ENCODE measurements at places on chromosomes 16 and 17.

- no peak for DNase-seq
Measured at GRCh38 chr17:56678249-56679114, 85.0 kb downstream of the NOG start.

GRCh38 chr17:31629696-31630470 is 229.2 kb downstream of the COPRS start:
- peak; percentile 74 for DNase-seq

GRCh38 chr16:14958323-14958600 is 16.6 kb upstream of the PDXDC1 start:
- DNase-seq: no peak

GRCh38 chr16:11112723-11113348 is 143.2 kb downstream of the SOCS1 start:
- DNase-seq: no peak

DNA sequence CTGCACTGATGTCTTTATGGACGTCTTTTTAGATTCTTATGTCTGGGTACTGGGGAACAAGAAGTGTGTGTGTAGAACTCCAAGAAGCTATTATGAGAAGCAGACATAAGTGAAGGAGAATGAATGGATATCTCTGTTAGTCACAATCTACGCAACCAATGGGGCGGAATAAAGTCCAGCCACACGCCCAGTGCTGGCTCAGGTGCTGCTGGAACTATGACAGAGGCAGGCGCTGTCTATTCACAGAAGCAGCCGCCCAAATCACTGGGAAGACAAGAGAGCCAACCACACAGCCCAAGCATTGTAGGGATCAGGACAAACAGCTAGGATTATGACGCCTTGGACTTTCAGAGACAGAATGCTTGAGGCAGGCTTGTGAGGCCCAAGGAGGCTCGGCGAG is 43.9 kb upstream of the ICAM2 start:
- DNase-seq: no peak

- DNase-seq: peak; percentile 81
Measured at GRCh38 chr17:19327031-19327783, 35.3 kb downstream of the B9D1 start.

DNA sequence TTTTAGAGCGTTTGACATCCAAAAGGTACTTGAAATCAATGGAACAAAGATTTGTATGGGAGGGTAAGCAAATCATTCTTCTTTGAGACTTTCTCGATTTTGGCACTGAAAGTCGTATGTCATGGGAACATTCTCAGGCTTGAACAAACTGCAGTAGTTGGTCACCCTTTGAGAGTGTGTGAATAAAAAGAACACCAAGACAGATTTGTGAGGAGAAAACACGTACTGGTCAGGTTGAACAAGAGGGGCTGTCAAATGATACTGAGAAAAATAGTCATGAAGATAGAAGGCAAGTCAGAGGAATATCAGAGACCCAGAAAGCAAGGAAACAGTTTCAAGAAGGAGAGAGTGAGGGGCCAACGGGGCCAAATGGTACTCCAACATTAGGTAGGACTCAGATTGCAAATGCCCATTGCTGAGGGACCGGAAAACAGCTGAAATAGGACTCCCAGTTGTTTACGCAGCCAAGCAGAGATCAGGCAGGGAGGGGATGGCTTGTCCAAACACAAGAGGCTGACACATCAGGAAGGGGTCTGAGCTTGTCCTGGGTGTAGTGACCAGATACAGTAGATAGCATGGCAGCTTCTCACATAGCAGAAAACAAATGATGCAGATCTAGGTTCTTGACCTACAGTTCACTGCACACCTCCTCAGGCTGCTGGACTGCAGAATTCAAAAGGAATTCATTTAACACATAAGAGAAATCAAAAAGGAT is 74.5 kb upstream of the MYOCD start:
- peak; percentile 26 for DNase-seq

DNA sequence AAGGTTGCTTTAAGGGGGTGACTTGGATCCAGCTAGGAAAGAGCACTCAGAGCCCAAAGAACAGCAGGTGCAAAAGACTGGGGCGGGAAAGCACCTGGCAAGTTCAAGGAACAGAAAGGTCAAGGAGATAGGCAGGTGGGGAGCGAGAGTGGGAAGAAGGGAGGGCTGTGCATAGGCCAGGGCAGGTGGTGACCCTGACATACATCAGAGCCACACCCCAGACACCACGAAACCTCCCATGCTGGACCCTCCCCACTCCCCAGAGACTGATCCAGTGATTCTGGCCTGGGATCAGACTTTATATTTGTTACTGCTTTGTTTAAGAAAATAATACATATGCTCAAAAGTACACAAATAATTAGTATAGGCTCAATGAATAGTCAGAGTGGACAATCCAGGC is 48.5 kb upstream of the RBFOX3 start:
- DNase-seq: no peak

- DNase-seq: no peak
Measured at GRCh38 chr16:88730632-88731607, 24.6 kb downstream of the CTU2 start.

DNA sequence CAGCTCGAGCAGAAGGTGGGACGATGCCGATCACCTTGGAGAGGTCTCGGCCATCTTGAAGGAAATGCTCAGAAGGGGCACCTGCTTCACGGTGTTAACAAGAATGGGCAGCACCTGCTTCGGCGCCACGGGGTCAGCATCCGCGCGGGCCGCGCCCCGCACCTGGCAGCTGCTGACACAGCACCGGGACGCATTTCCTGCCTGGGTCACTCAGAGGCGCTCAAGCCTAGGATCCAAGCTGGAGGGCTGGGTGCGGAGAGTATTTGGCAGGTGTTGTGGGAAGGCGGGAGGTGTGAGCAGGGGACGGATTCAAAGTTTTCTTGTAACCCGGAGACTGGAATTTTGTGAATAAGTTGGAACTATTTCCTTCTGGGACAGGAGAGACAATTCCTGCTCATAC is 39.3 kb upstream of the AKTIP start:
- DNase-seq: no peak

DNA sequence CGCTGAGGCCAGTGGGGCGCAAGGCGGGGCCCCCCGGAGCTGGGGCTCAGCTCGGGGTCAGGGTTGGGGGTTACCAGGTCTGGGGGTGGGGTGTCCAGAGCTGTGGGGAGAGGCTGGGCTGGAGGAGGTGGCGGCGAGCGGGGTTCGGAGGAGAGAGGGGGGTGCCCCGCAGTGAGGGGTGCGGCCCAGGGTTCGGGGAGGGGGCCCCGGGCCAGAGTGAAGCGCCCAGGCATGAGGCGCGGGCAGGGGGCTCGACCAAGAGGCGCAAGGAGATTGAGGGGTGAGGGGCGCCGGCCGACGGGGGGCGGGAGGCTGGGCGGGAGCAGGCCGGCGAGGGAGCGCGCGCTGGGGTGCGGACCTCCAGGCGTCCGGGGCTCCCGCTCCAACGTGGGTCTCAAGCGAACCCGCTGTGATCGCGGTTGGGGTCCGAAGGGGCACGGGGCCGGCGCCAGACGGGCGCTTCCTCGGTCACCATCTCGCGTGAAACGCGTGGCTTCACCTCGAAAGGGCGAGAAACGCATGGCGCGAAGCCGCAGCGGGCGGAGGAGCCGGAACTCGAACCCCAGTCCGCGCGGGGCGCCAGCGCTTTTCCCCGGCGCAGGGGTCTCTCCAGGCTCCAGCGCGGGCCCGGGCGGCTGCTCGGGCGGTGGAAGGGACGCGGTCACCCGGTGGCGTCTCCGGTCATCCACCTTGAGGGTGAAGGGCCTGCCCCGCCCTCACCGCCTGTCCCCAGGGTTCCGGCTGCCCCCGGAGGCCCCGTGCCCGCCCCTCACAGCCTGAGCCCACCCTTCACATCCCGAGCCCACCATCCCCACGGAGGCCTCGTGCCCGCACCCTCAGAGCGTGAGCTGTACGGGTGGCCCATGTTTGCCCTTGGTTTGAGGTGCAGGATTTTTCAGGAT is 846 bp downstream of the CPNE7 start:
- no peak for DNase-seq

DNA sequence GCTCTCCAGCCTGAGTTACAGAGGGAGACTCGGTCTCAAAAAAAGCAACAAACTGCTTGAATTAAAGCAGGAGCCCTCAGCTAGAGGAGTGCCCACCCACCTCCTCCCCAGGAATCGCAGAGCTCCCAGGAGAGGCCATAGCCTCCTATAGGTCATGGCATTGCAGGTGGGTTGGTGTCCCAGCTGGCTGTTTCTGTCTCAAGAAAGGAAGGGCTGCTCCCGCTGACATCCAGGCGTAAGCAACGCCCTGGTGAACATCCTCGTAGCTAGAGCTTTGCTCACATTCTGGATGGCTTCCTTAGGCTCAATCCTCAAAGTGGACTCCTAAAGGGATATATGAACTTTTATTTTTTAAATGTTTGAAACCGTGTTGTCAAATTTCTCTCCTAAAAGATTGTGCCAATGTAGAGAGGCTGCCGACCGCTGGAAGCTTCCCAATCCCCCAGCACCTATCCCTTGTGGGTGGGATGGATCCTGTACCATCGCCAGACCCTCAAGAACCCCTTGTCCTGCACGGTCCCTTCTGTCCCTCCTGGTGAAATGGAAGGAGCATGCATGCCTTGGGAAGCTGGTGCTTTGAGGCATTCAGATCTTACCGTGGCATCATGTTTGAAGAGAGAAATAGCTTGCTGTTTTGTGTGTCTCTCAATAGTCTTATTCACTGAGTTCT is 5.9 kb downstream of the NLRC5 start:
- DNase-seq: no peak

DNA sequence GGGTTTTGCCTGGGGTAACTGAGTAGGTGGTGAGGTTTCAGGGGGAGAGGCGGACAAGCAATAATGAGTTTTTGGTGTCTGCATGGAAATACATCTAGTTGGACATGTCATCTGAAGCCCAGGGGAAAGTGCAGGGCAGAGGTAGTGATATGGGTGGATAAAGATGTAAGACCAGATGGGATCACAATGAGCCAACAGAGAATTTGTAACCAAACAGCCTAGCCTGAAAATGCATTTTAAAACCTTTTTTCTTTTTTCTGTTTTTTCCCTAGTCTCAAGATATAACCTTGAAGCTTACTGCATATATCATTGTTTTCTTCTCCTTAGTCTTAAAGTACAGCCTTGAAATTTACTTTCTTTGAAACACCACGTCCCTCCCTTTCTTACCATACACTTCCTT is 3.7 kb upstream of the ZNF19 start:
- DNase-seq: no peak

DNA sequence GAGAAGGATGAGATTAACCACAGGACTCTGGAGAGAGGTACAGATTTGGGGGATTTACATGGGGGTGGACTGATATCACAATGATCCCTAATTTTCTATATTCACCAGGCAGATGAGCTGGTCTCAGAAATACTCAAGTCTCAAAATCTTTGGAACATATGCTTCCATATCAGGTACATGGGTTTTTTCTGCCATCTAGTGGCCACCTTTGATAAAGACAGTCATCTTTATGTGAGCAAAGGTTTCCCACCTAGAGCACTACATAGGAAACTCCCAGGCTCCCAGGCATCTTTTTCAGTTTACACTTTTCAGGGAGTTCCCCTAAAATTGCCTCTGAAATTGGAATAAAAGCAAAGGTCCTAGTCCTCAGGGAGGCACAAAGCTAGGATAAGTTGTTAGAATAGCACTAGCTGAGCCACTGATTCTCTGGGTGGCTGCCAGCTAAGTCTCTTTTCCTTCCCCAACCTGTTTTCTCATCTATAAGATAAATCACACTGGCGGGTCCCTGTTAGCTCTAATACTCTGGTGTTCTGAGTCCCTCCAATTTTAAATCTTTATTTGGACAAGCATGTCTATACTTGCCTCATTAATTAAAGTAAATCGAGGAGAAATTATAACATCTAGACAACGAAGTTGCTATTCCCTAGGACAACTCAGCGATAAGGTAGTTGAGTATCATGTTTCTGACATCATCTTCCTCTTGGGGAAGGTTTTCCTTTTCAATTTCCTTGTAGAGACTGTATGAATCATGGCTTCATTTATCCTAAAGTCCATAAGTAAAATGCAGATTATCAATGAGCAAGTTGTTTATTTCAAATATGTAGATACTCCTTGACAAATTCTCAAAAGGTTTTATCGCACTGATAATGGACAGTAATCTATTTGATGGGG is 19.0 kb upstream of the MON1B start:
- DNase-seq: peak; percentile 78

DNA sequence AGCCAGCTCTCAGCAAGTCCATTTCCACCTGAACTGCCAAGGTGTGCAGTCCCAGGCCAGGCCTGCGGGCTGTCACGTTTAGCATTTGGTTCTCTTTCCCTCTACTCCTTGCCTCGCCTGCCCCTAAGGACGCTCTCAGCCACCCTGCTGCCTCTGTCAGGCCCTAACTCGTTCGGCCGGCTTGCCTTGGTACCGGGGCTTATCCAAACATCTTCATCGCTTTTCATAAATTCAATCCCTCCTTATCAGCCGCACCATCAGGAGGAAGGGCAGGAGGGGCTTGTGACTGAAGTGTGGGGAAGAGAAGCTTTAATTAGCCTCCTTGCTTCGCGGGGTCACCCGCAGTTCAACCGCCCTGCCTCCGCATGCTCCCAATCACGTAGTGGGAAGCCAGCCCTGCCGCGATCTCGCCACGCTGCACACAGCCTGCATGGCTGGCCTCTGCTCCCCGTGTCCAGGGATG is 231.1 kb downstream of the SOX9 start:
- DNase-seq: no peak

DNA sequence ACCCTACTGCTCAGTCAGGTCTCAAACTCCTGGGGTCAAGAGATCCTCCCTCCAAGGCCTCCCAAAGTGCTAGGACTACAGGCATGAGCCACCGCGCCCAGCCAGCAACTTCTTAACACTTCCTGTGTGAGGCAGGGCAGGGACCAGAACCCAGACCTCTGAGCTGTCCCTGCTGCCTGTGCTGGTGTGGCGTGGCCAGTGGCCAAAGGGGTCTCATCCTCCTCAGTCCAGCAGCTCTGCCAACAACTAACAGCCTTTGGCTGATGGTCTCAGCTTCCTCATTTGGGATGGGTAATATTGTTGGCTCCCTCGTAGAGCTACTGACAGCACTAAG is 1.4 kb upstream of the LLGL1 start:
- no peak for DNase-seq

Measured in cardiac fibroblast (primary cell).